RPMI7951 (cell line): ENCODE measurements at places on chromosomes 16 and 17.

DNA sequence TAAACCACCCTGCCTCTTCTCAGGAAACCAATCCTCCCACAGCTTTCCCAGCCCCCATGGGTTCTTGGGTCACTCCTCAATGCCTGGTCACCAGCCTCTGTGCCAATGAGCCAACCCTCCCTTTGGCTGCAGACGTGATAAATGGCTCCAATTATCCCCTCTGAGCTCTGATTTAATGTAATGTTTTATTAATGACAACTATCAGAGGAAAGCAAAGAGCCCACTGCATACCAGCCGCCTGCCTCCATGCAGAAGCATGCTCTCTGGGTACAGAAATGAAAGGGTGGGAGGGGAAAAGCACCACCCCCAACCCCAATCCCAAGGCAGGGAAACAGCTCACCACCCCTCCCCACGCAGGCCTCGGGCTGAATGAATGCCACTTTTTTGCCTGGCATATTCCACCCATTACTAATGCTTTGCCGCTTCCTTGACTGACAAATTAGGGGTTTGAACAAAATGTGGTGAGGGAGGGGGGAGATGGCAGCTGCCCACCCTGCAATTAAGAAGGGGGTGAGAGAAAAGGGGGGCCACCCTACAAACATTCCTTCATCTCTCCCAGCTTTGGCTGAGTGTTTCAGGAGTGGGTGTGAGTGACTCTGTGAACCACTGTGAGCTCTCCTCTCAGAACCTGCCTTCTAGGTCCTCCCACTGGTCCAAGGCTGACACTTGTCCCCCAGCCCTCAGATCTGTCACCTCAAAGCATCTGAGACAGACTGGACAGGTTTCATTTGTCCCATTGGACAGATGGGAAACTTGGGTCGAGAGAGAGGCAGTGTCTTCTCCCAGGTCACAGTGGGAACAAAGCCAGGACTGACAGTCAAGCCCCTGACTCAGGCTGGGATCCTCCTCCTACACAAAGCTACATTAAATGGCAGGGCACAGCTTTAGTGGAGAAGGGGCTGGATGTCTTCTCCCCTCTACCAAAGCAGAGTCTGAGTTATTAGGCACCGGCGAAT lies 161.5 kb downstream of the TMEM132E start:
- DNase-seq = no peak

DNA sequence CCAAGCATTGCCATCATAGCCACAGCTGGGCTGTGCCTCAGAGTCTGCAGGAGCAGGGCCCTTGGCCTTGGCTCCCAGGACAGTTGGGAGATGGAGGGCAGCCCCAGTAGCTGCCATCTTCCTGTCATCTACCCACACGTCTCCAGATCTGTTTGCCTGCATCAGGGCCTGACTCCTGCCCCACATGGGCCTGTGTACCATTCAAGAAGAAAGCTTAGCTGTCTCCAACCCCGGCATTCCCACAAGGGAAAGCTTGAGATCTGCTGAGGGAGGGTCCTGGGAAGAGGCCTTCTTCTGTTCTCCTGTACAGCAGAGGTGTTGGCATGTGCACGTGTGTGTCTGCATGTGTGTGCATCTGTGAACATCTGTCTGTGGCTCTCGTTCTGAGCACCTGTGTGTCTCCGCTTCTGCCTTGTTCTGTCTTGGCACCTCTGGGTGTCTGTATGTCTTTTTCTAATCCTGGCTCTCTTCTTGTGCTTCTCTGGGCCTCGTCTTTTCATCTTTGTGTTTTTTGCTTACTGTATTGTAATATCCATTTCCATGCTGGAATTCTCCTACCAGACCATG lies 122.2 kb downstream of the MRM1 start:
- no peak for DNase-seq

GRCh38 chr17:58308173-58308984 lies 20.2 kb downstream of the TSPOAP1 start:
- no peak for DNase-seq

- no peak for DNase-seq
Measured at GRCh38 chr17:34412965-34413441, 50.0 kb upstream of the CCL1 start.

DNA sequence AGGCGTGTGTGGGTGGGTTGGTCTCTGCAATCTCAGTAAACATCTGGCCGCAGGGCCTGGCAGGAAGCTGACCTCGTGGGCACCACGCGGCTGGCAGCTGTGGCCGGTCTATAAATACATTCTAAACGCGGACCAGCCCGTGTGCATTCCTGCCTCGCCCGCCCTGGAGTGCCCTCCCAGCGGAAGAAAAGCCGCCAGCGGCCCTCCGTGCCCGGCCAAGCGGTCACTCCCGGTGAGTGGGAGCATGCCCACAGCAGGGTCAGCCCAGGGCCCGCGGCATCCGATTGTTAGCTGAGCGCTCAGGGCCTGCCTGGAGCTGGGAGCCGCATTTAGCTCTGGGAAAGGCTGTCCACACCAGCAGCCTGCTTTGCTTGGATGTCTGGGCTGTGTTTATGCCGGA lies 10.3 kb downstream of the ZNF469 start:
- DNase-seq = peak; percentile 88
